ENCODE measurements at places on chromosomes 11 and 22. TPM values are rescaled to one million over a fixed set of nuclear protein-coding genes. Genes with fewer than 3 reads are reported as not detected.
A peak's percentile ranks its signal among the peaks of the same experiment; 100 is the strongest.

Gene ENTHD1
- 0.36 TPM for total RNA-seq

Gene UPK3A
- not detected for total RNA-seq

DNA sequence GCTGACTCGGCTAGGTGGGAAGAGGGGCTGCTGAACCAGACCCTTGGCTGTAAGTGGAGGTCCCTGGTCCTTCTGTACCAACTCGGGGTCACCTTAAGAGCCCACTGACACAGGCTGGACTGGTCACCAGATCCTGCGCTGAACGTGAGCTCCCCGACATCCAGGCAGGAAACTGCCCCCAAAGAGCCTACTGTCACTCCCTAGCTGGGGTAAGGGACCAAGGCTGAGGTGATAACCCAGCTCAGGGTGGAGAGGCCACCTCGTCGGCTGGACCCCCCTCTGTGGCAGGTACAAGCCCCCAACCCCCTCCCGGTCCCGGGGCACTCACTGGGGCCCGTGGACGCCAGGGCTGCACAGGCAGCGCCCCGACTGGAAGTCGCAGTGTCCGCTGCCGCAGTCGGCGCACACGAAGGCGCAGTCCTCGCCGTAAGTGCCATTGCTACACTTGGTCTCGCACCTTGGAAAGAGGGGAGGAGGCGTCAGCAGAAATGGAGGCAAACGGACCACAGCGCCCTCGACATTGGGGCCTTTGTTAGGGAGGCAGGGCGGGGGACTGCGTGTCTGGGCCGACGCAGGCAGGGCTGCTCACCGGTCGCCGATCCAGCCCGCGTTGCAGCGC lies 7.4 kb downstream of the SCARF2 start:
- H3K36me3 ChIP-seq, result no peaks in the 10 kb centered on the region
- peaks cover 13% of the 10 kb centered on the region for H3K4me1 ChIP-seq
- H3K27me3 ChIP-seq, result peaks cover 32% of the 10 kb centered on the region
- no peak for DNase-seq
- no peak overlapping the region for H3K27ac ChIP-seq

DNA sequence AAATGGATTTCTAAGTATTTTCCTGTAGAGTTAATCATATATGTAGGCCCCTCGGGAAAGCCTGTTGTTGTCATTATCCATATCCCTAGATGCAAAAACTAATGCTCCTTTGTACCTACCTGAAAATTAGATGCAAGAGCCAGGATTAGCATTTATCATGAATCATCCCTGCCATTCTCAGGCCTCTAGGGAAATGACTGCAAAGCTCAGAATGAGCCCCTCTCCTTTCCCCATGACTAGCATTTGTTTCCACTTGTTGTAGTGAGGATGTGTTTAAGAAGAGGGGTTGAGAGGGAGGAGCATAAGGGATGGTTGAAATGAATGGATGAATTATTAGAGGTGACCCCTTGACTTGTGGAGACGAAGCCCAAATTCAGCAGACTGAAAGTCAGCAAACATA lies 537.9 kb downstream of the NTM start:
- peaks cover 4% of the 10 kb centered on the region for H3K36me3 ChIP-seq
- no peak overlapping the region for H3K27ac ChIP-seq
- H3K4me3 ChIP-seq, result no peak overlapping the region

Gene OR52I2
- total RNA-seq, result not detected

GRCh38 chr11:77172666-77172982 lies 44.6 kb downstream of the MYO7A start:
- H3K4me3 ChIP-seq, result no peak overlapping the region
- peaks cover 2% of the 10 kb centered on the region for H3K4me1 ChIP-seq
- DNase-seq, result no peak
- no peaks in the 10 kb centered on the region for H3K36me3 ChIP-seq
- no peaks in the 10 kb centered on the region for H3K27me3 ChIP-seq

- no peak overlapping the region for H3K27ac ChIP-seq
- no peaks in the 10 kb centered on the region for H3K36me3 ChIP-seq
- H3K27me3 ChIP-seq, result peaks cover 4% of the 10 kb centered on the region
- H3K4me3 ChIP-seq, result no peak overlapping the region
- no peaks in the 10 kb centered on the region for H3K4me1 ChIP-seq
Observed at GRCh38 chr22:48555606-48556005, 1272.1 kb downstream of the BRD1 start.

DNA sequence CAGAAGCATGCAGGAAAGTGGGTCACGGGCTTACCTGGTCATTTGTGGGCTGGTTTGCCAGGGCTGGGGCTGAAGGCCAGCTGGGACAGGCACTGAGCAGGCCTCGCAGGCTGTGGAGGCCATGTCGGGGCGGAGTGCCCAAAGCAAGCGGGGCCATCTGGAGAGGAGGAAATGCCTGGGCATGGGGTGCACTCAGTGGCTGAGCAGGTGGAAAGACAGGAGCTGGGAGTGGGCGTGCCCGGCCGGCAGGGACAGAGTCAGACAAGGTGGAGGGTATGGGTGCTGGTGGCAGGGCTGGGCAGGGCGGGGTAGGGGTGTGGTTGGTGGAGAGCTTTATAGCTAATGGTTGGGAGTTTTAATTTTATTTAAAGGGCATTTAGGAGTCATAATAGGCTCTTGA lies 27.4 kb downstream of the DAGLA start:
- no peak overlapping the region for H3K27ac ChIP-seq
- no peak overlapping the region for H3K4me3 ChIP-seq
- DNase-seq, result no peak
- H3K27me3 ChIP-seq, result no peaks in the 10 kb centered on the region
- H3K4me1 ChIP-seq, result no peaks in the 10 kb centered on the region
- H3K36me3 ChIP-seq, result no peaks in the 10 kb centered on the region

Gene OR4C6
- not detected for total RNA-seq

DNA sequence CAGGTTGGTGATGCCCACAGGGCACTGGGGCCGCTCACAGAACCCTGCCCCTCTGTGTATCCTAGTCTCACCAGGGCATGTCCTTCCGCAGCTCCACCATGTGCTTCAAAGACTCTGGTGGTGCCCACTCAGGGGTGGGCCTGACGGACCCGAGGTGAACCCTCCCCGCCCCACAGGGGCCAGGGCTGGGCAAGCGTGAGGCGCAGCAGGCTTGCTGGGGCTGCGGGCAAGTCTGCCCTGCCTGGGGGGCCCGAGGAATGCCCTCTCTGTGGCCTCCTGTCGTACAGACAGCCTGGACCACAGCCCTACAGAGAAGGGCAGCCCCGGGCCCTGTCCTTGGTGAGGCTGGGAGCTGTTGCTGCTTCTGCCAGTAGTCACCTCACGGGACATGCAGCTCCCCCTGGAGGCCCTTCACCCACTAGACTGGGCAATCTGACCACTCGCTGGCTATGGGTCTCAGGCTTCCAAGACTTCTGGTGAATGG lies 40.2 kb downstream of the TBX1 start:
- no peaks in the 10 kb centered on the region for H3K27me3 ChIP-seq
- no peaks in the 10 kb centered on the region for H3K36me3 ChIP-seq
- no peak overlapping the region for H3K27ac ChIP-seq
- no peak for DNase-seq

- DNase-seq, result no peak
- H3K27me3 ChIP-seq, result peaks cover 6% of the 10 kb centered on the region
- peak within 1 kb of the TSS; percentile 73 for H3K27ac ChIP-seq
Observed at GRCh38 chr22:30245985-30246813, at the start of gene LIF. LIF (minus strand) TSS chr22:30246759; CDS start chr22:30246695, 64 bp downstream.

- peaks cover 9% of the 10 kb centered on the region for H3K27me3 ChIP-seq
- H3K36me3 ChIP-seq, result peaks cover 7% of the 10 kb centered on the region
- H3K27ac ChIP-seq, result no peak overlapping the region
- no peak overlapping the region for H3K4me3 ChIP-seq
- no peak for DNase-seq
Observed at GRCh38 chr11:58919561-58919960, 19.7 kb upstream of the GLYATL1 start.

Gene UQCR10
- 59.7 TPM for total RNA-seq

Gene ELMOD1
- not detected for total RNA-seq

- H3K4me3 ChIP-seq, result no peak overlapping the region
- peaks cover 28% of the 10 kb centered on the region for H3K4me1 ChIP-seq
- H3K27me3 ChIP-seq, result peaks cover 26% of the 10 kb centered on the region
- no peaks in the 10 kb centered on the region for H3K36me3 ChIP-seq
- DNase-seq, result no peak
- no peak overlapping the region for H3K27ac ChIP-seq
Observed at GRCh38 chr11:72238040-72238450, 5.9 kb downstream of the PHOX2A start.

All from naive thymus-derived CD8-positive, alpha-beta T cell (primary cell).